ENCODE measurements at places on chromosomes 6 and 20.

GRCh38 chr6:132569170-132569569 lies 952 bp upstream of the TAAR6 start:
- H3K4me1 ChIP-seq: no peaks in the 10 kb centered on the region
- H3K27ac ChIP-seq: no peak overlapping the region
- H3K27me3 ChIP-seq: peaks cover 82% of the 10 kb centered on the region
- DNase-seq: no peak

DNA sequence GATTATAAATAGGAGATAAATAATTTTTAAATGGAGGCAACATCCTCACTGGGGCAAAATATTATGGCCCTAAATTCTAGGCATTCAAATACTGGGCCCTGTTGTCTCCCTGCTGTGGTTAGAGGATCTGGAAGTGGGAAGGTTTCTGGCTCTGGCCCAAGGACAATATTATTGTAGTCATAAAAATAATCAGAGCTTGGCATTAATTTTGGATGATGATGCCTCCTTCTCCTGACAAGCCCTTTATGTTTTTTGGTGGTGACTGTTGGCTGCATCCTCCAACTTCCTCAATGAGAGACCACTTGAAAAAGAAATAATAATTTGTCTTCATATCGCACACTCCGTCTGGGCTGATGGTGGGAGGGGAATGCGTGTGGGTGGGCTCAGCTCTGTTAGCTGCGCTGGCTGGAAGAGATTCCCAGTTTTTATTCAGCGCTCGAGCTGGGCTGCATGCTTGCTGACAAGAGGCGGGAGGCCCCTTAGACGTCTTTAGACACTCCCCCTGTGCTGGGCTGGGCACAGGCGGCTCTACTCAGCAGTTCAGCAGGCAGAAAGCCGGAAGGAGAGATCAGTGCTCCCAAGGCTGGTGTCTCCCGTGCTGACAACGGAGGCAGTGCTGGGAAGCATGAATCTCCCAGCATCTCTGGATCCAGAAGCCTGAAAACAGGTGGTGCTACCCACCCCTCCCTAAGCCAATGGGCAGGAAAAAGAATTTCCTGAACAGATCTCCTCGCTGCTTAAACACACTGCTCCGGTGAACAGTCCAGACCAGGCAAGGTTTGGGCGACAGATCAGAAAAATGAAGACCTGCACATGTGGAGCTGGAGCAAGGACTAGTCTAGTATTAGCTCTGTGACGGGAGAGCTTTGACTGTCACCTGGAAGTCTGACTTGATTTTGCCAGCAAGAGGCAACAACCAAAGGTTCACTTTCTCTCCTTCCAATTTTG lies 97.7 kb downstream of the SYCP2 start:
- H3K36me3 ChIP-seq: no peaks in the 10 kb centered on the region
- DNase-seq: no peak
- H3K27me3 ChIP-seq: peaks cover 39% of the 10 kb centered on the region

- H3K27me3 ChIP-seq: no peaks in the 10 kb centered on the region
- H3K4me3 ChIP-seq: no peak overlapping the region
- no peak overlapping the region for H3K27ac ChIP-seq
- DNase-seq: no peak
- H3K36me3 ChIP-seq: no peaks in the 10 kb centered on the region
Observed at GRCh38 chr20:14415467-14415866, 78.1 kb upstream of the FLRT3 start.

DNA sequence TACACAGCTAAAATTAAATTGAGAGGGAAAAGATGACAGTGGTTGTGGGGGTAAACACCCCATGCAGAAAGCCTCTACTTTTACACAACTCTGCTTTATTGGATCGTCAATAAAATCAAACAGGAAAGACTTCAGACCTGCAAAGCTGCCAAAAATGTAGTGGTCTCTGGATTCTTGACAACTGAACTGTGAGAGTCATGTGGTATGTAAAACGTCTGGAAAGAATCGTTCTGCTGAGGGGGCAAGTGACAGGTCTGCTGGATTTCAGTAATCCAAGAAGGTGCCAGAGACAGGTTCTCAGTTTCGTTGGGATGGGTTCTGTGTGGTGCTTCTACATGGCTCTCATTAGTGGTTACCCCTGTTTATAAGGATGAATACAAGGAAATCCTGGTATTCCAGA lies 63.3 kb downstream of the TSPYL4 start:
- H3K27ac ChIP-seq: no peak overlapping the region
- H3K36me3 ChIP-seq: peaks cover 4% of the 10 kb centered on the region
- DNase-seq: no peak
- H3K4me1 ChIP-seq: peaks cover 7% of the 10 kb centered on the region
- H3K27me3 ChIP-seq: no peaks in the 10 kb centered on the region

DNA sequence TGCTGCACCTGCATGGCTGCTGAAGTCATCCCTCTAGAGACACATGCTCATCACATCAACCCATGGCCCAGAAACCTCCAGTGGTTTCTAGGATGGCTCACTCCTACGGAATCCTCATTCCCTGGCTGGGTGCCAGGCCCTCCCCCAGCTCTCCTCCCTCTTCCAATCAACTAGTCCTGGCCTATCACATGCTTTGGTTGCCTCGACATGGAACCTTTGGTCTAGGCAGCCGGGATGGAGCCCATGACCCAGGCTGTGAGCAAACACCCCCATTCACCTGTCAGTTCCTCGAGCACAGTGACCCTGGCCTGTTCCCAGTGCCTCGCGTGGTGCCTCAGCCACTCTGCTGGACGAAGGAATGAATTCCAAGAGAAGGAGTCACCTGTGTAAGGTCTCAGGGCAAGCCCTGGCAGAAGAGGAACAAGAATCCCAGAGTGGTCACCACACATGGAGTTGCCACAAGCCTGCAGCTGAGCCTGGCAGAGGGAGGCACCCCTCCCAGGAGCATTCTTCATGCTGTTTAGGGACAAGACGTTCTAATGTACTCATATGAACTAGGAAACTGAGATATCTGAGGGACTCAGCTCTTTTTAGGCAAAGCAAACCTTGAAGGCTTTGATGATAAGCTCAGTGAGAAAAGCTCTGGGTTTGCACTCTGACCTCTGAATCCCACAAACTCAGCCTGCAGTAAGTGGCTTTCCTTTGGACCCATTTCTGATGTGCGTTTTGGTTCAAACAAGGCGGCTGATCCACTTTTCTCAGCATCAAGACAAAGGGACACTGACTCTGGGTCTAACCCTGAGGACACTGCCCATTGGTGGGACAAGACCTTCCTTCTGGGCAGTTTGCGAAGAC lies 40.2 kb downstream of the PPP1R3G start:
- H3K4me3 ChIP-seq: no peak overlapping the region
- no peaks in the 10 kb centered on the region for H3K27me3 ChIP-seq
- no peak overlapping the region for H3K27ac ChIP-seq
- H3K4me1 ChIP-seq: no peaks in the 10 kb centered on the region

DNA sequence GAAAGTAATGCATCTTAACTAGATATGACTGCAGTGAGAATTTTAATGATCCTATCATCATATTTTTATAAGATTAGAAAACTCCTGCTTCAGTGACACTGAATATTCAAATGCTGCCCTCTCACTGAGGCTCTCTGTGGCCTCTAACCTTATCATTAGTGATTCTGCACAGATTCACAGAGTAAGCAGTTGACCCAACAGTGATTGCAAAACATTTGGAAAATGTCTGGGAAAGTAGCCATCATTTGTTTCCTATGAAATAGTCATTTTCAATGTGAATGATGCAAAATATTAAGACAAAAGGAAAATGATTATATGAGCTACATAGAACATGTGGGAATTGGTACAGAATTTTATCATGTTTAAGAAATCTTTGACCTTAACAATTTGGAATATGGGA lies 210.3 kb downstream of the TBX18 start:
- DNase-seq: no peak
- no peaks in the 10 kb centered on the region for H3K4me1 ChIP-seq
- H3K36me3 ChIP-seq: no peaks in the 10 kb centered on the region
- no peaks in the 10 kb centered on the region for H3K27me3 ChIP-seq
- no peak overlapping the region for H3K4me3 ChIP-seq

- H3K4me3 ChIP-seq: no peak overlapping the region
- H3K36me3 ChIP-seq: peaks cover 1% of the 10 kb centered on the region
- H3K27me3 ChIP-seq: no peaks in the 10 kb centered on the region
- no peaks in the 10 kb centered on the region for H3K4me1 ChIP-seq
- no peak overlapping the region for H3K27ac ChIP-seq
Observed at GRCh38 chr6:62737792-62738191, 451.8 kb upstream of the KHDRBS2 start.

GRCh38 chr20:12591949-12592470 lies 416.8 kb upstream of the SPTLC3 start:
- H3K27ac ChIP-seq: no peak overlapping the region
- no peak for DNase-seq
- H3K36me3 ChIP-seq: no peaks in the 10 kb centered on the region
- H3K27me3 ChIP-seq: no peaks in the 10 kb centered on the region
- H3K4me1 ChIP-seq: no peaks in the 10 kb centered on the region

- peaks cover 1% of the 10 kb centered on the region for H3K27me3 ChIP-seq
- H3K4me1 ChIP-seq: no peaks in the 10 kb centered on the region
- H3K27ac ChIP-seq: no peak within 1 kb of the TSS
- no peak within 1 kb of the TSS for H3K4me3 ChIP-seq
Observed at GRCh38 chr6:137173501-137173900, at the start of gene IL22RA2. IL22RA2 (minus strand) TSS chr6:137173644; CDS start chr6:137161749, 11,895 bp downstream.

- peaks cover 8% of the 10 kb centered on the region for H3K4me1 ChIP-seq
- H3K4me3 ChIP-seq: no peak overlapping the region
- H3K27me3 ChIP-seq: no peaks in the 10 kb centered on the region
- DNase-seq: no peak
- H3K27ac ChIP-seq: no peak overlapping the region
- peaks cover 37% of the 10 kb centered on the region for H3K36me3 ChIP-seq
Observed at GRCh38 chr6:157198425-157199279, 124.7 kb downstream of the TMEM242 start.

- H3K4me3 ChIP-seq: no peak overlapping the region
- H3K27ac ChIP-seq: no peak overlapping the region
- no peaks in the 10 kb centered on the region for H3K36me3 ChIP-seq
- H3K27me3 ChIP-seq: no peaks in the 10 kb centered on the region
Observed at GRCh38 chr6:64973142-64973541, 733.9 kb downstream of the EYS start.

GRCh38 chr20:61918548-61918947 lies 147.1 kb downstream of the TAF4 start:
- peaks cover 17% of the 10 kb centered on the region for H3K27me3 ChIP-seq
- no peak for DNase-seq
- no peak overlapping the region for H3K4me3 ChIP-seq
- peaks cover 3% of the 10 kb centered on the region for H3K36me3 ChIP-seq
- no peak overlapping the region for H3K27ac ChIP-seq

DNA sequence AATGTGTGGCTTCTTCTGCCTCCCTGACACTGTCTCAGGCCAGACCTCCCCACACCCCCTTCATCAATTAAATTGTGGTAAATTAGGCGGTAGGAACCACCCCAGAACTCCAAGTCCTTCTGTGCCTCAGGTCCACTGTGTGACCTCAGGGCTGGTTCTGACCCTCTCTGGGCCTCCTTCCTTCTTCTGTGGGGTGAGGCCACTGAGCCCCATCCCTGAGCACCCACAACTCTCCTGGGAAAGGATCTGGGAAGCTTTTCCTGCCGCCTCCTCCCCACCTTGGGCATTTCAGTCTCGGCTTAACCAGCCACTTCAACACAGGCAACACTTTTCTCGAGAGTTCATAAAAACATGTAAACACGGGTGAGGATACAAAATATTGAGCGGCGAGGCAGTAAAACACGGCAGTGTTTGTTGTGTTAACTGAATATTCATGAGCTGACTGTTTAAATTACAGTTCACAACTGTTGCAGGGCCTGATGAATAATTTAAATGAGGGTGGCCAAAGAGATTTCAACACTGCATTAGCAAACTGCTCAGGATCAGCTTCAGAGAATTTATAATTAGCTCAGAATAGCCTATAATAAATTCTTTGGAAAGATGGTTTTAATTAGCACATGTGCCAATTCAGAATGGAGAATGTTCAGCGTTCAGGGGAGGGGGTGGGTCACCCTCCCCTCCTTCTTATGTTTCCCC lies 112.1 kb downstream of the TOX2 start:
- H3K4me1 ChIP-seq: peaks cover 50% of the 10 kb centered on the region
- DNase-seq: no peak
- H3K4me3 ChIP-seq: no peak overlapping the region

- H3K27ac ChIP-seq: no peak overlapping the region
- DNase-seq: no peak
- peaks cover 14% of the 10 kb centered on the region for H3K36me3 ChIP-seq
- no peak overlapping the region for H3K4me3 ChIP-seq
- peaks cover 45% of the 10 kb centered on the region for H3K4me1 ChIP-seq
- H3K27me3 ChIP-seq: no peaks in the 10 kb centered on the region
Observed at GRCh38 chr6:25122622-25123237, 156.4 kb upstream of the CARMIL1 start.

- H3K27me3 ChIP-seq: no peaks in the 10 kb centered on the region
- no peak overlapping the region for H3K27ac ChIP-seq
- DNase-seq: no peak
Observed at GRCh38 chr20:21190869-21191268, 65.0 kb downstream of the KIZ start.

DNA sequence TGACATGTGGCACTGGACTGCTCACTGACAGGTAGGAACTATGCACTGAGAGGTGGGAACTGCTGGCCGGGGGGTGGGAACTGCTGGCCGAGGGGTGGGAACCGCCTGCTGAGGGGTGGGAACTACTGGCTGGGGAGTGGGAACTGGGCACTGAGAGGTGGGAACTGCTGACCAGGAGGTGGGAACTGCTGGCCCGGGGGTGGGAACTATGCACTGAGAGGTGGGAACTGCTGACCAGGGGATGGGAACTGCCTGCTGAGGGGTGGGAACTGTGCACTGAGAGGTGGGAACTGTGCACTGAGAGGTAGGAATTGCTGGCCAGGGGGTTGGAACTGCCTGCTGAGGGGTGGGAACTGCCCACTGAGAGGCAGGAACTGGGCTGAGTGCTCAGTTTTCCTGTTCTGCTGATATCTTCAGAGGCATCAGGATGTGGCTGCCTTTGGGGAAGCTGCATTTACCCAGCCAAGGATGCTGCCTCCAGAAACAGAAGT lies 90.2 kb downstream of the THBS2 start:
- no peaks in the 10 kb centered on the region for H3K36me3 ChIP-seq
- H3K27me3 ChIP-seq: peaks cover 35% of the 10 kb centered on the region
- no peak overlapping the region for H3K4me3 ChIP-seq
- H3K4me1 ChIP-seq: no peaks in the 10 kb centered on the region
- no peak for DNase-seq

- no peaks in the 10 kb centered on the region for H3K36me3 ChIP-seq
- no peak overlapping the region for H3K27ac ChIP-seq
- no peaks in the 10 kb centered on the region for H3K4me1 ChIP-seq
- no peak overlapping the region for H3K4me3 ChIP-seq
- H3K27me3 ChIP-seq: peaks cover 20% of the 10 kb centered on the region
- no peak for DNase-seq
Observed at GRCh38 chr6:170124836-170125235, 166.0 kb downstream of the DLL1 start.

- no peak overlapping the region for H3K4me3 ChIP-seq
- no peaks in the 10 kb centered on the region for H3K27me3 ChIP-seq
- no peak for DNase-seq
- no peaks in the 10 kb centered on the region for H3K36me3 ChIP-seq
- H3K27ac ChIP-seq: no peak overlapping the region
Observed at GRCh38 chr20:15033269-15033668, 695.9 kb upstream of the FLRT3 start.

- DNase-seq: no peak
- H3K4me3 ChIP-seq: no peak overlapping the region
- no peaks in the 10 kb centered on the region for H3K4me1 ChIP-seq
- no peak overlapping the region for H3K27ac ChIP-seq
Observed at GRCh38 chr20:6614836-6615235, 152.7 kb upstream of the BMP2 start.
